Uterus (tissue), 4 donors: ENCODE measurements at places on chromosomes 6 and 20. TPM values are rescaled to one million over a fixed set of nuclear protein-coding genes. Genes with fewer than 3 reads are reported as not detected.

Gene CPNE1
- total RNA-seq: 125 TPM

Gene PTP4A1
- 19.0 TPM for total RNA-seq

Gene IL20RA
- 0.88 TPM for total RNA-seq

Gene TRDN
- total RNA-seq: 1.6 TPM

Gene IL17A
- total RNA-seq: 0.40 TPM

Gene RNF182
- total RNA-seq: not detected

Gene XKR7
- total RNA-seq: not detected

Gene TTLL9
- total RNA-seq: not detected

Gene VSTM2L
- 0.51 TPM for total RNA-seq

Gene POLR3F
- total RNA-seq: 2.8 TPM

Gene MBOAT1
- 29.2 TPM for total RNA-seq

Gene LAMA2
- total RNA-seq: 111 TPM

Gene TPBG
- total RNA-seq: 30.0 TPM

Gene AURKA
- 9.7 TPM for total RNA-seq

Gene TAAR9
- not detected for total RNA-seq

Gene KCNK15
- total RNA-seq: 2.7 TPM

Gene TNF
- total RNA-seq: not detected

Gene RHAG
- total RNA-seq: not detected

Gene EDN1
- total RNA-seq: 4.4 TPM

Gene GNMT
- total RNA-seq: 1.7 TPM

Gene MYLK4
- 1.4 TPM for total RNA-seq

Gene IRAK1BP1
- total RNA-seq: 4.6 TPM

Gene SMLR1
- total RNA-seq: not detected

Gene YIPF3
- 78.9 TPM for total RNA-seq

Gene RCAN2
- 36.4 TPM for total RNA-seq

Gene SAMD5
- total RNA-seq: 15.0 TPM

Gene RAET1L
- not detected for total RNA-seq

Gene AKAP7
- 18.4 TPM for total RNA-seq

Gene OR10C1
- not detected for total RNA-seq

Gene SLC17A5
- 3.6 TPM for total RNA-seq

Gene TULP4
- 128 TPM for total RNA-seq

Gene TFAP2A
- 0.21 TPM for total RNA-seq

Gene PRRC2A
- total RNA-seq: 37.9 TPM

Gene C6orf52
- total RNA-seq: not detected

Gene SAPCD1
- not detected for total RNA-seq

Gene OXT
- not detected for total RNA-seq

Gene SLC17A1
- total RNA-seq: not detected

Gene GABRR1
- 0.69 TPM for total RNA-seq

Gene RAB44
- not detected for total RNA-seq

Gene EPB41L2
- total RNA-seq: 175 TPM

Gene ABT1
- total RNA-seq: 10.5 TPM
